NB4 (cell line): ENCODE measurements at places on chromosomes 7 and 10.

- no peak for DNase-seq
Observed at GRCh38 chr7:13327669-13328068, 640.2 kb downstream of the ARL4A start.

DNA sequence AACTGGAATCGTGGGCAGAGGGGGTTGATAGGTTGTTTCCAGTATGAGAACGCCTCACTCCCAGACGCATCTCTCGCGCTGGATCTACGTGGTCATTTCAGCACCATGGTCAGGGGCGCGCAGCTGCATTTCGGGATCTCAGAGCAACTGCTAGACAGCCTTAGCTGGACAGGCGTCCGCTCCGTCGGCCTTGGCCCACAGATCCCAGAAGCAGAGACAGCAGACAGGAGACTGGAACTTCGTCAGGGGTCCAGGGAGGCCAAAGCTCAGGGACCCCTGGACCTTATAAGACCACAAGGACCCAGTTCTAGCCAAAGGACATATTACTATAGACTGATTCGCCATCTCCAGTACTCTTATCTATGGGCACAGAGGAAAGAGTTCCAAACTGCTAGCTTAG, 5.3 kb downstream of the NEUROG3 start:
- peak; percentile 50 for DNase-seq

DNA sequence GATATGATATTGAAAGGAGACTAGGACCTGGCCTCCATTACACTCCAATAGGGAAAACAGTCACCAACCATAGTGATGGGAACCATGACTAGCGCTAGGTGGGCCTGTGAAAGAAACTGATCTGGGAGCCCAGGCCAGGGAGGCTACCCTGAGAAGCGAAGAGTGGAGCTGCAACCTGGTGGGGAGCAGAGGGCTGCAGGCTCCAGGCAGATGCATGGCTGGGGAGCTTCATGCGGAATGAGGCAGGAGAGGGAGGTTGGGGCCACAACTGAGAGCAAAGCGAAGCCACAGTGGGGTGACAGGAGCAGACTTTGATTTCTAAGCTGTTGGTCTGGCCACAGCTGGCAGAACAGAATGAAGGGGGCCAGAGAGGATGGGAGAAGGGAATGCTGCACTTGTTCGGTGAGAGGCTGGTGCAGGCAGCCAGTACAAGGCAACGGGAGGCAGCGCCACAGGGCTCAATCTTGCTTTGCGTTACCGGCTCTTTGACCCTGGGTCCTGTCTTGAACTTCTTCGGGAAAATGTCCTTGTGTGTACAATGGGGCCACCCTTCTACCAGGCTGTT, 88.4 kb downstream of the TACC2 start:
- DNase-seq = no peak

DNA sequence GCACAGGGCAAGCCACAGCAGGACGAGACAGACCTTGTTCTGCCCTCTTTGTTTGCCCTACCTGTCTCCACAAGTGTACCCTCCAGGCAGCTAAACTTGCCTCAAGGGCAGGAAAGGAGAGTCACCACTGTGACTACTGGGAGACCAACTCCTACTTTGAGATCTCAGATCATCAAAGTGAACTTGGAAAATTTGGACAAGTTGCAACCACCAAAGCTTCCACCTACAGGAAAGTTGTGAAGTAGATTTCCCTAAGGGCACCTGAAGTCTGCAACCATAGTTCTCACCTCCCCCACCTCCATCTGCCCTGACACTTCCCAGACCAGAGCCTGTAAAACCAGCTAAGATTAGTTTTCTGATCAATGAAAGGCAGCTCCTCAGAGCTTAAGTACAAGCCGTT, 2.5 kb upstream of the WDR91 start:
- no peak for DNase-seq

- DNase-seq = no peak
Observed at GRCh38 chr10:116973371-116973905, 31.5 kb downstream of the SHTN1 start.

- DNase-seq = no peak
Observed at GRCh38 chr7:44368885-44369284, 43.5 kb upstream of the CAMK2B start.

DNA sequence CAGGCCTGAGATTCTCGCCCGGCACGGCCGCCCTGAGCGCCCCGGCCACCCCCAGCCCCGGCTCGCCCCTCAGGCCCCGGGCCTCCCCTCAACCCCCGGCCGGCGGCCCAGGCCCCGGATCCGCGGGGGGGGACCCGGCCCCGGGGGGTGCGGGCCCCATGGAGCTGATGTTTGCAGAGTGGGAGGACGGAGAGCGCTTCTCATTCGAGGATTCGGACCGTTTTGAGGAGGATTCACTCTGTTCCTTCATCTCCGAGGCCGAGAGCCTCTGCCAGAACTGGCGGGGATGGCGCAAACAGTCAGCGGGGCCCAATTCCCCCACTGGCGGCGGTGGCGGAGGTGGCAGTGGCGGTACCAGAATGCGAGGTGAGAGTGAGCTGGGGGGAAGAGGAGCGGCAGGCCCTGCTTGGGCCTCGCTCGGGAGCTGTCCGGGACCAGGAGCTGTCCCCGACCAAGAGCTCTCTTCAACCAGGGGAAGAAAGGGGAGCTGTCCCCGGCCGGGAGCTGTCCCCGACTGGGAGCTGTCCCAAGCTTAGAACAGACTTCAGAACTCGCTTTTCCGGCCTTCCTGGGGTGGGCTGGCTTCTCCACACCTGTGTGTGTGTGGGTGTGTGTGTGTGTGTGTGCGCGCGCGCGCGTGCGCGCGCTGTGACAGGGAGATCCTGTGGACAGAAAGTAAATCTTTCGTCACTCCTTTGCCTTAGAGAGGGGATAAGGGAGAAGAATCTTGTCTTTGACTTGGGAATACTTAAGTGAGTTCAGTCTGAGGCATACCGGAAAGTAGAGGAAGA, 510 bp downstream of the ZSWIM8 start:
- peak; percentile 64 for DNase-seq

DNA sequence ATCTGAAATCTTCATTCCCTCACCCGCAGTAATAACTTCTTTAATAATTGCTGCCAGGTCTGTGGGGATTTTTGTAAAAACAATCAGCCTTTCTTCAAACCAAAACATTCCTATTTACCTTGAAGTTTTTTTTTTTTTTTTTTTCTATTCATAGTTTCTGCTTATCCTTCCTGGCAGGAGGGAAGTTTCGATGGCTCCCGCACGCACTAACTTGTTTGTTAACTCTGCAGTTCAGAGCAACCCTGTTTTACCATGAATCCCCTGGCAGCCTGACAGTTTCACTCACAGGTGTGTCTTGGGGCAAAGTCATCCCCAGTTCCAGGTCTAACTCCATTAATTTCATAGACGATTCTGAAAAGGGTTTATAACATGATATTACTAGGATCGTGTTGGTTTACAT, 149.3 kb downstream of the KLF6 start:
- DNase-seq = no peak

DNA sequence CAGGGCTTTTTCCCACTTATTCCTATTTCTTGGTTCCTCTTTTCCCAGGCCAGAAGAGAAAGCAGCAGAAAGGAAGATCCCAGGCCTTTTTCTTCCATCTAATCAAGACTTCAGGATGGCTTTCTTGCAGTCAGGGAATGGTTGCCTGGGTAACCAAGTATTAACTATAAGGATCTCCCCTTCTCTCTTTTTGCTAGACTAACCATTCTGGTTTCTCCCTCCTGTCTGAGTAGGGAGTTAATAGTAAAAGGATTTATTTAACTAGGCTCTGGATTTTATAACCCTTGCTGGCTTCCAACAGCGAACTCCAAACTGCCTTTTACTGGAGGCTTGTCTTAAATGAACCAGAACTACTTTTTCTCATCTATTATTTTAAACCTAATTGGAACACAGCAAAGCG, 90.4 kb downstream of the GRM8 start:
- no peak for DNase-seq

- DNase-seq = no peak
Observed at GRCh38 chr10:128052696-128053095, 73.5 kb downstream of the MKI67 start.

GRCh38 chr10:36017137-36017536, 375.0 kb upstream of the FZD8 start:
- no peak for DNase-seq

DNA sequence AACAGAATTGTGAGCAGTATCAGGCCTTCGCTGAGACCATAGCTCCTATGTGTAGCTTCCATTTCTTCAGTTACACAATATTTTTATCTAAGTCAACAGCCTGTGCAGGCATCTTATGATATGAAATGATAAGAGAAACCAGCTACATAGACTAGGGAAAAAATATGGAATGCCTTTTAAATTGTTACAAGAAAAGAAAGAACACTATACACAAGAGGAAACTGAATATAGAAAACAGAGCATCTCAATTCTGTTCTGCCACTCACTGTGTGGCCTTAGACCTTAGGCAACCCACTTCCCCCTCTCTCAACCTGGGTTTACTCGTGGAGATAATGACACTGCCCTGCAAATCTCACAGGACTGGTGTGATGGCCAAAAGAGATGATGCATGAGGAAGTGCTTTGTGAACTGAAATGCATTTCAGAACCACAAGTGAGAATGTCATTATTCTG, 132.9 kb downstream of the LRRN3 start:
- peak; percentile 10 for DNase-seq

- DNase-seq = no peak
Observed at GRCh38 chr7:31648880-31649279, 38.1 kb upstream of the PPP1R17 start.

DNA sequence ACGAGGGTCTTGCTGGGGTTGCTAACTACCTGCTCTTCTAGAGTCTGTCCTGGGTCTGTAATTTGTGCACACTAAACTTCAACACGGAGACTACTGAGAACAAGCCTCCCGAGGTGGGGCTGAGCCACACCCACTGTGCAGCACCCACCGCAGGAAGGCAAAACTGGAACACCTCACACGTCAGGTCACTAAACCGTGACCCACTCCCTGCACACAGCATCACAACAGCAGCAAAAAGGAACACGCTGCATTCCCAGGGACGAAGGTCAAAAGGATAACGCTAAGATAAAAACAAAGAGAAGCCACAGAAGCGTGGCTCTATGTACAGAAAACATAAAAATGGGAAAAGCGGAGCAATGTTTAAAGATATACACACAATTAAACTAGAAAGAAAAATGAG, 170.1 kb downstream of the MAD1L1 start:
- DNase-seq = no peak

DNA sequence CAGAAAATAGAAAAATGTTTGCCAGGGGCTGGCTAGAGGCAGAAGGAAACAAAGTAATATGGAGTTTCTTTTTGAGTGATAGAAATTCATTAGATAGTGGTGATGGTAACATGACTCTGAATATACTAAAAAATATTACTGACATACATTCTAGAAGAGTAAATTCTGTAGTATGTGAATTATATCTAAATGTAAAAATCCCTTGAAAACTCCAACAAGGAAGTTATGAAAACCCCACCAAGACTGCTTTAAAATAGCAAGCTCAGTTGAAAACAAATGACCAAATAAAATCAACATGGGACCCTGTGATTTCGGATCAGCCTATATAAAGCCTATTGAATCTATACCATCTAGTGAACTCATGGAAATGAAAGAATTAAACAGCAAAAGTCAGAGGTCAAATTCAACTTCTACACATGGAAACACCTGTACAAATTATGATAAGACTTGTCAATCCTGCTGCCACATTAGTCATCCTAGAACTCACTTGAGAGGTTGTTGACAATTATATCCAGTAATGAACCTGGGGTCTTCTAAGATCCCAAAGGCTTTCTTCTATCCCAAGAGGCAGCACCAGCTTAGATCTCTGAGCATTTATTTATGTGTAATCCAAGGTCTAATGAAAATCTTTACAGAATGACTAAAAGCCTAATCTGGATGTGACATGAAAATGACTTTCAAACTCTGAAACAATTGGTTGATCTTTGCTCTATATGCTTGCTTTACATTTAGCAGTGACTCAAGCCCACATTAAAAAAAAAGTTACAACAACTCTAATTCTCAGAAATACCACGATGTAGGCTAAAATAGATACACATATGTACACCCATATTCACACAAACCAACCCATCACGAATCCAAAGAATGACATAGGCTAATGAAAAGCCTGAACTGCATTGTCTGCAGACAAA, 59.3 kb downstream of the OSBPL3 start:
- no peak for DNase-seq

GRCh38 chr10:11191678-11192077, 174.0 kb downstream of the CELF2 start:
- DNase-seq = no peak

GRCh38 chr7:105191331-105191730, 177.3 kb downstream of the KMT2E start:
- DNase-seq = no peak

DNA sequence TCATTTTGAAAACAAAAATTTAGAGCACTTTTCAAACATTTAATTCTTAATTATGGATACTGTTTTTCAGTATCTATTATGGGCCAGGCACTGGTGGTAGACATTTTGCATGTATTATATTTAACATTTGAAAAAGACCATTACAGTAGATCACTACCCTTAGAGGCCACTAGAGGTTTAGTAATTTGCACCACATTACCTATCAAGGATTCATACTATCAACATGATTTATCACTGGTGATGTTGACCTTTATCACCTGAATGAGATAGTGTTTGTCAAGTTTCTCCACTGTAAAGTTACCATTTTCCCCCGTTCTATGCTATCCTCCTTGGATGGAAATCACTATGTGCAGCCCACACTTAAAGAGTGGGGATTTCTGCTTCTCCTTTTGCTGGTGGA, 4.4 kb upstream of the SNX13 start:
- no peak for DNase-seq
